ENCODE measurements at places on chromosomes 12 and 14.

- DNase-seq: no peak
Measured at GRCh38 chr14:32345311-32345791, 16.3 kb downstream of the AKAP6 start.

GRCh38 chr12:102879144-102879763 is 37.8 kb downstream of the PAH start:
- no peak for DNase-seq

GRCh38 chr12:67415473-67415872 is 146.3 kb downstream of the CAND1 start:
- peak; percentile 7 for DNase-seq

DNA sequence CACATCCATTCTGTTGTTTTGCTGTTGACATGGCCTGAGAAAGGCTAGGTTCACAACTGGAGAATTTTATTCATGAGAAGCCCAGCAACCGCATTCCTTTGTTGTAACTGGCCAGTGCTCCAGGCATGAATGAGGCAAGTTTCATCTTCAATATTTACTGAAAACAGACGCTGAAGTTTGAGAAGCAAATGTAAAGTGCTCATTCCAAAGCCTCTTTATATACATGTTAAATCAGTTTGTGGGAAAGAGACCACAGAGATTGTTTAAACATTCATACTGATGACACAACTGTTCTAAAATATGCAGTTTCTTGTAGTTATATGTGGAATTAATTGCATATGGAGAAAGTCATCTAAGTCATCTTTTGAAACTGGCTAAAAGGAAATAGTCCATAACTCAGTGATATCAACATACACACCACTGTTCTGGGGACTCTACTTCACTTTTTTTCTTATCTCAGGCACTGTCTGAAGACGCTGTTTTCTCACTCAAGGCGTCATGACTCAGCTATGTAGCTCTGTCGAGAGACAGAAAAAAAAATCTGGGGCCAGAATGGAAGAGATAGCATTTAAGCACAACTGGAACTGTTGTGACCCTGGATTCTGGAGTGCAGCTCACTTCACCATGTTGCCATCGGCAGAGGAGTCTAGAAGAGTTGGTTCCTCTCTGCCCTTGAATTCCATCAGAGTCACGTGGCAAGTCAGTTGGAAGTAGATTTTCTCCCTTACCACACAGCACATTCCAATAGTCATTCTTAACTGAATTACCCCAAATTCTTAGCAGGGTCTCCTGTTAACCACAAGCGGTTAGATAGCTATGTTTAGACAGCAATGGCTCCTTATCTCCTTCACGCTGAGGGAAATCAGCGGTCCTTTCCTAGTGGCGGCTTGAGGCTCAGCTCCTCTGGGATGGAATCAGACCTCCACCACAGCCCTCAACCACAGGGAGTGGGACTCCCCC is 258.4 kb upstream of the HMGA2 start:
- DNase-seq: no peak

- DNase-seq: peak; percentile 35
Measured at GRCh38 chr12:65121049-65121955, at the start of gene WIF1. Gene WIF1, minus strand, starts transcription at chr12:65121305. Its CDS starts 114 bp downstream, at chr12:65121191.

DNA sequence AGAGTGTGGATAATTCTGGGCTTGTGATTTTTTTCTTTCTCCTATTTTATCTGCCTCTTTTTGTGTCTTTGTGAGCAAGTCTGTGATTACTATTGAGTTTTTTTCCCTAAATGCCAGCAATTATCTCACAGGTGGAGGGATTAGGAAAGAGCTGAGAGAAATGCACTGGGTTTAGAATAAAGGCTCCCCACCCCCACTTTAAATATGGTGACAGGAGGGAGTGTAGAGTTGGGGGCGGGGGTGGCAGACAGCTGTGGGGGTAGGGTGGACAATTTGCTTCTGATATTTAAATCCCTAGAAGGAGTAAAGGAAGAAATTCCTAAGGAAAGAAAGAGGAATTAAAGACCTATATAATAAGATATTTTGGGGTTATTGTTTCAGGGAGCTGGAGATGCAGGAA is 145.9 kb downstream of the NRXN3 start:
- no peak for DNase-seq

GRCh38 chr12:102753802-102754201 is 163.2 kb downstream of the PAH start:
- DNase-seq: no peak

DNA sequence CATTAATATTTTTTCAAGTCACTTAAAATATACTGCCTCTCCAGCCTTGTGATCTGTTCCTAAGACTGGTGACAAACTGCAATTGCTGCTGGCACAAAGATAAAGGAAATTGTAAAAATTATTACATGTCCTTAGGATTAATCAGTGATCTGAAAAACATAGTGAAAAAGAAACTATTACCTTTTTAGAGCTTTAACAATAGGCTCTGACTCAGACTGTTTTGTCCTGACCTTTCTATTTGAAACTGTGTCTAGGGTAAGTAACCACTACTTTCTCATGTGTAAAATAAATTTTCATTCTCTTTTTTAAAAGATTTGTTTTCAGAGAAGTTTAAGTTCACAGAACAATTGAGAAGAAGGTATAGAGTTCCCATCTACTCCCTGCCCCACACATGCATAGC is 80.4 kb upstream of the CLEC14A start:
- DNase-seq: no peak

DNA sequence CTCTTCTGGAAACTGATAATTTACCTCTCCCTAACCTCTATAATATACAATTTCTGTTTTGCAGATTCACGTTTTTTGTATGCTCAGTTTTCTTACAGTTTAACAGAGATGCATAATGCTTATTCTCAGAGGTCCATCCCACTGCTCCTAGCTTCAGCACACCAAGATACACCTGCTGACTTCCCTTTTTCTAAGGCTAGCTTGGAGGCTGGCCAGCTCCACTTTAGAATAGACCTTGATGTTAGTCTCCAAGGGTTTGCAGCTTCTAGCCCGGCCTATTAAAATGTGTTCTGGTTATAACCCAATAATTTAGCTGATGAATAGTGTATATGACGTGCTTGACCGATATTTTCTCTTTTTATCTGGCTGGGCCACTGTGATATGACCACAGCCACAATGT is 261.2 kb downstream of the EGLN3 start:
- no peak for DNase-seq

DNA sequence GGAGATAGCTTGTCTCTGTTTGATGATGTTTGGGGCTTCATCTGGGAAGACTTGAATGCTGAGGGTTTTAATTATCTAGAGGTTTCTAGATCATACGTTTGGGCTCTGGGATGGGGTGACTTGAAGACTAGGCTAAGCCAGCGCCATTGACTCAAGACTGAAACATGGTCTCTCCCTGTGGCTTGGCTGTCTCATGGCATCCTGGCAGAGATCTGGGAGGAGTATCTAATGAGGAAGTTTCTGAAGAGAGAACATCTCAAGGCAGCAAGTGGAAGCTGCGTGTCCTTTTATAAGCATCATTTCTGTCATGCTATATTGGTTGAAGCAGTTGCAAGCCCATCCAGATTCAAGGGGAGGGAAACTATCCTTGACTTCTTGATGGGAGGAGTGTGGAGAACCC is 104.8 kb downstream of the UNC79 start:
- no peak for DNase-seq

- DNase-seq: no peak
Measured at GRCh38 chr14:74942608-74943007, 12.8 kb downstream of the PGF start.

DNA sequence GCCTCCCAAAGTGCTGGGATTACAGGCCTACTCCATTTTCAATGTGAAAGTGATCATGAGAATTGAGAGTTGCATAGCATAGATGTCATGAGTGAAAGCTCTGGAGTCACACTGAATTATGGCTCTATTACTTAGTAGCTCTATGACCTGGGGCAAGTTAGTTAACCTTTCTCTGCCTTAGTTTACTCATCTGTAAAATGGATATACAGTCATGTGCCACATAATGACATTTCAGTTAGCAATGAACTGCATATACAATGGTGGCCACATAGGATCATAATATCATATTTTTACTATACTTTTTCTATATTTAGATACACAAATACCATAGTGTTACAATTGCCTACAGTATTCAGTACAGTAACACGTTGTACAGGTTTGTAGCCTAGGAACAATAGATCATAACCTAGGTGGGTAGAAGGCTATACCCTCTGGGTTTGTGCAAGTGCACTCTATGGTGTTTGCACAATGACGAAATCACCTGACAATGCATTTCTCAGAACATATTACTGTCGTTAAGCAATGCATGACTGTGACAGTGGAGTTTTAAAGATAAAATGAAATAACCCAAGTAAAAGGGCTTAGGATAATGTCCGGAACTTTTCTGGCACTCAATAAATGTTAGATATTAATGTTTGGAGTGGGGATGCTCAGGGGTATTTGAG is 53.1 kb downstream of the ZFYVE26 start:
- DNase-seq: no peak

DNA sequence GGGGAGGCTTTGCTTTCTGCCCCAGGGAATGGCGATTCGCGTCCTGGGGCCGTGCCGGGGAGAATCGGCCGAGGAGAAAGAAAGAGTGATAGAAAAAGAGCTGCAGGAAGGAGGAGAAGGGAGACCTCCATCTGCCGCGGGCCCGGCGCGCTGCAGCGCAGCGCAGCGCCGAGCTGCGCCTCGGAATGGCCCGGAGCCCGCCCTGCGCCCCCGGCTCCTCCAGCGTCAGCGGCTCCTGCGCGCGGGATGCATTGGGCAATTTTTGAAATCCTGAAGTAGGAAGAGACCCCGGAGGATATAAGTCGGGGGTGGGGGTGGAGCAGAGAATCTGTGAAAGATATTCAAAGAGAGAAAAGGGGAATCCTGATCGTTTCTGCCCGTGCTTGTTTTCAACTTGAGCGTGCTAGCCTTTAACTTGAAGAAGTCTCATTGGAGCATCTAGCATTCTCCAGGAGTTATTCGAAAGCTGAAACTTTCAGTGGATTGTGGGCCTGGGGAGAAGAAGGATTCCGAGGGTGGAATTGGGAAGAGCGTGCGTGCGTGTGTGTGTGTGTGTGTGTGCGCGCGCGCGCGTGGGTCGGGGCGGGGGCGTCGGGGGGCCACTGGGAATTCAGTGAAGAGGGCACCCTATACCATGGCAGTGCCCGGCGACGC is 441 bp downstream of the PDE3A start:
- DNase-seq: peak; percentile 29

- no peak for DNase-seq
Measured at GRCh38 chr14:20400965-20401593, 12.2 kb downstream of the TEP1 start.

- DNase-seq: no peak
Measured at GRCh38 chr12:57692500-57692899, 1.4 kb upstream of the OS9 start.

DNA sequence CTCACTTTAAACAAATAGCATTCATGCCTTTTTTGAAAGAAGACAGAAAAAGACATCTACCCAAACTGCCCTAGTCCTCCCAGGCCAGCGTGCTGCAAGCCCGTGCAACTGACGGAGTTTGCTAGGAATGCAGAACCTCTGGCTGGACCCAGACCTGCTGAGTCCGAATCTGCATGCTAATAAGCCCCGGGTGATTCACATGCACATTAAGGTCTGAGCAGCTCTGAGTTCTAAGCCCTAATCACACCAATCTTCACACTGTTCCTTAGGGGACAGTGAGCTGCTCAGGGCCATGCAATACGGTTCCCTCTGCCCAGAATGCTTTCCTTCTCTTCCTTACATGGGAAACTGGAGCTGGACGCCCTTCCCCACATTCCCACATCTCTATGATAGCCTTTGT is 25.2 kb downstream of the HAL start:
- DNase-seq: no peak

- DNase-seq: no peak
Measured at GRCh38 chr12:468671-469389, 9.1 kb downstream of the B4GALNT3 start.

GRCh38 chr14:28975084-28975483 is 208.5 kb downstream of the FOXG1 start:
- no peak for DNase-seq

DNA sequence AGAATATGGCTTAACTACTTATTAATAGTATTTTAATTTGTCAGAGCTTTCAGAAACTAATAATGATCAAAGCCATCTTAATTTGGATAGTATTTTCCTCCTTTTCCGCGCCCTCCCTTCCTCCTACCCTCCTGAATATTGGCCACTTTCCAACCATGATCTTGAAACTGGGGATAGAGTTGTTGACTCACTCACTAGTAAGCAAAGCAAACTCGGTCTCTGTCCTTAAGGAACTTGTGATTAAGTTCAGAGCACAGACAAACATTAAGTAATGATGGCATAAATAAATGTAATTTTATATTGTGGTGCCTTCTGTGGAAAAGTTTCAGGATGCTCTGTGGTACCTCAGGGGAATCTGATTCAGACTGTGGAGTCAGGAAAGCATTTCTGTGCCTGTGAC is 75.7 kb downstream of the LRRK2 start:
- DNase-seq: no peak

- no peak for DNase-seq
Measured at GRCh38 chr12:11545484-11546330, 103.8 kb upstream of the ETV6 start.

- no peak for DNase-seq
Measured at GRCh38 chr14:33505963-33506329, 444.9 kb downstream of the EGLN3 start.

DNA sequence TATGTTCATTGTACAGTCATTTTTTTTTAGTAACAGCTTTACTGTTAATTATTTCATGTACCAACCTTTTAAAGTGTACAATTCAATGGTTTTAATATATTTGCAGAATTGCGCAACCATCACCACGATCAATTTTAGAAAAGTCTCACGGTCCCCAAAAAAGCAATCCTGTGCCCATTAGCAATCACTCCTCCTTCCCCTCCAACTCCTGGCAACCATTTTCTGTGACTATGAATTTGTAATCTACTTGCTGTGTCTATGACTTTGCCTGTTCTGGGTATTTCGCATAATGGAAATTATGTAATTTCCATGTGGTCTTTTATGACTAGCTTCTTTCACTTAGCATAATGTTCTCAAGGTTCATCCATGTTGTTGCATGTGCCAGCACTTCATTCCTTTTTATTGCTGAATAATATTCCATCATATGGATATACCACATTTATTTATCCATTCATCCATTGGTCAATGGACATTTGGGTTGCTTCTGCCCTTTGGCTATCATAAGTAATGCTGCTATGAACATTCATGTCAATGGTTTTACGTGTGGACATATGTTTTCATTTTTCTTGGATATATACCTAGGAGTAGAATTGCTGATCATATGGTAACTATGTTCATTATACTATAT is 9.9 kb downstream of the KICS2 start:
- no peak for DNase-seq

DNA sequence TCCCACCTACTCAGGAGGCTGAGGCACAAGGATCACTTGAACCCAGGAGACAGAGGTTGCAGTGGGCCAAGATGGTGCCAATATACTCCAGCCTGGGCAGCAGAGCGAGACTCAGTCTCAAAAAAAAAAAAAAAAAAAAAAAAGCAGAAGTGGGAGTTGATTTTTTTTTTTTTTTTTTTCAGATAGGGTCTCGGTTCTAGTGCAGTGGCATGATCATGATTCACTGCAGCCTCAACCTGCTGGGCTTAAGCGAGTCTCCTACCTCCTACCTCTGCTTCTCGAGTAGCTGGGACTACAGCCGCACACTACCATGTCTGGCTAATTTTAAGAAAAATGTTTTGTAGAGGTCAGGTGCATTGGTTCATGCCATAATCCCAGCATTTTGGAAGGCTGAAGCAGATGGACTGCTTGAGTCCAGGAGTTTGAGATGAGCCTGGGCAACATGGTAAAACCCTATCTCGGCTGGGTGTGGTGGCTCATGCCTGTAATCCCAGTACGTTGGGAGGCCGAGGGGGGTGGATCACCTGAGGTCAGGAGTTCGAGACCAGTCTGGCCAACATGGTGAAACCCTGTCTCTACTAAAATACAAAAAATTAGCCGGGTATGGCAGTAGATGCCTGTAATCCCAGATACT is 16.3 kb upstream of the HSP90AA1 start:
- DNase-seq: no peak

- DNase-seq: no peak
Measured at GRCh38 chr14:102878174-102878969, 44.1 kb upstream of the AMN start.

Data from amygdala (tissue), 56 donors.